Central memory CD8-positive, alpha-beta T cell (primary cell): ENCODE measurements at places on chromosomes 3 and 15.

DNA sequence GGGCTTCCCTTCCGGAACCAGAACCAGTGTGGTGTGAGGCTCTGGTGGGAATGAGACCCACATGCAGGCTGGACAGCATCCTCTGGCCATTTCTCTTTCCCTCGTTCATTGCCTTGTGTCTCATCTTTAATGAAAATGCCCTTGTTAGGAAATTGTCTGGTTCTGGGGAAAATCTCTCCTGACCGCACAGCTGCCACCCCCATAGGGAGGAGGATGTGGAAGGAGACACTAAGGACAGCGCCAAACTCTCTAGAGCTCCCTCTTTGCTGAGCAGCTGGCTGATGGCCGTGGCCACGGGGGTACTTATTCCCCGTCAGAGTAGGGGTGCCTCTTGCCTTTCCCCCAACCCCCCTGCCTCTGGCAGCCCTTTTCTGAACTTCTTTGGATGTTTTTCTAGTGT is 297.6 kb upstream of the C2CD4B start:
- DNase-seq: no peak

GRCh38 chr3:186955898-186956696 is 25.8 kb downstream of the ST6GAL1 start:
- no peak for DNase-seq

- no peak for DNase-seq
Measured at GRCh38 chr15:81948222-81948621, 97.6 kb downstream of the MEX3B start.

DNA sequence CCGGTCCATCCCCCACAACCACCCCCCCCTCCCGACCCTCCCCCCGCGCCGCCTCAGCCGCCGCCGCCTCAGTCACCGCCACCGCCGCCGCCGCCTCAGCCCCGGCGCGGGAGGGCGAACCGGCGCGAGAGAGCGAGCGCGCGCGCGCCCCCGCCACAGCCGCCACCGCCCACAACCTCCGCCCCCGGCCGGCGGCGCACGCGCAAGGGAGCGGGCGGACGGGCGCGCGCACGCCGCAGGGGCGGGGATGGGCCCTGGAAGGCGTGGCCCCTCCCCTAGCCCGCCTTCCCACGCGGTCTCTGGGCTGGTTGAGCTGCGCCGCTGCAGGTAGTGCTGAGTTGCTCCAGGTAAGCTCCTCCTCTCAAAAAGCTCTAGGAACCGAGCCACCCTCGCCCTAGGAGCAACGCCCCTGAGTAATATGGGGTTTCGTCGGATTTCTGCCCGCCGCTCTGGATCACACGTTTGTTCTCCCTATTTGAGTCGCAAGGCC is at the start of gene TMCC1:
Gene TMCC1, minus strand, starts transcription at position 131 of the 490 bp plus-strand sequence.
- DNase-seq: peak; percentile 73

DNA sequence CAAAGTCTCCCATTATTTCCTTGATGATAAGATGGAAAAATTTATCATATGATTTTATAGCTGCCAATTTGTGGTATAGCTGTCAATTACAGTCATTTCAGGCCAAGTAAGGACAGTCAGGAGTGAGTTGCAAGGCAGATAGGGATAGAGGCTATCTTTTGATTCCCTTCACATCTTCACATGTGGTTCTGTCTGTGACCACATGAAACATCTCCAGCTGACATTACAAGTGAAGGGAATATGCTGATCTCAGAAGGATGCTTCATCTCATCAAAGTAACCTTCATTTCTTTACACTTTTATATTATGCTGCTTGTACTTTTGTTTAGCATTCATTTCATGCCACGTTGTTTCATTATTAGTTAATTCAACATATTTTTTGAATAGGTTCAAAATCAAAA is 136.9 kb upstream of the CFAP20DC start:
- DNase-seq: no peak

- DNase-seq: peak; percentile 52
Measured at GRCh38 chr3:46378426-46378942, 7.7 kb downstream of the CCR5 start.
